AG10803 (cell line): ENCODE measurements at places on chromosomes 6 and 20.

GRCh38 chr6:14025160-14025559 is 92.4 kb upstream of the CD83 start:
- DNase-seq = no peak

DNA sequence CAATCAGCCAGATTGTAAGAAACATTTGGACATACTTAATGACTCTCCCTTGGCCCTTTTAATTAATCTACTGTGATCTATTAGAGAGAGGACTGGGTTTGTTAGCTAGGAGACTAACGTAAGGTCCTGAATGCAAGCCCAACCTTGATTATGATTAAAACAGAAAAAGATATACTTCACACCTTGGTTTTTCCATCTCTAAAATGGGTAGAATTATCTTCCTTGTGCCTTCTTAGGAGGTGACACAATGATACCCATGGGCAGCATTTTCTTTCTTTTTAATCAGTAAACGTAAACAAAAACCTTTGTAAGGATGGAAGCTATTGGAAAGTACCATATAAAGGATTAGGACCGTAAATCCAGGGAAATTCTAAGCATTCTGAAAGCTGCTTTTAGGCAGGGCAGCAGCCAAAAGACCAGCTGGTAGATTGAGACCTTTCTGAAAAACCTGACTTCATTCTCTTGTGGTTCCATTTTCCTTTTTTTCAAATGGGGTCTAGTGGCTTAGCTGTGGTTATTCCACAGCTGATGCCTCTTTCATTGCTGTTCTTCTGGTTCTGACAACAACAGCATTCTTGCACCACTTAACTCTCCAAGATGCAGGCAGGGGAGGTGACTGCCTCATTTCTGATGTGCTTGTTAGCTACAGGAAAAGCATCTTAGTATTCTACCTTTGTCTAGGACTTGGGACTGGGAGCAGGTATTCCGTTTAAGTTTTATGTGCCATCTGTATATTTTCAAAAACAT is 27.4 kb downstream of the RREB1 start:
- no peak for DNase-seq

DNA sequence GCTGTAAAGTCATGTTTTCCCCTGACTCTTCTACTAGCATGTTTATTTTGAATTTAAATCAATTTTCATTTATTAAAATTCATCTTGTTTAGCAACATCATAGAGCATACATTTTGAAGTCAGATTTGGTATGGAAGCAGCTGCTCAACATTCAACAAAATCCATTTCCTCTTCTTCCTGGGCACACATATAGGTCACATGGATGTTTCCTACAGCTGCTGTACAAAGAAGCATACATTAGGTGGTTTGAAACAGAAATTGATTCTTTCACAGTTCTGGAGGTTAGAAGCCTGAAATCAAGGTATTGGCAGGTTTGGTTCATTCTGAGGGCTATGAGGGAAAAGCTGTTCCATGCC is 495.2 kb downstream of the RFPL4B start:
- DNase-seq = no peak

DNA sequence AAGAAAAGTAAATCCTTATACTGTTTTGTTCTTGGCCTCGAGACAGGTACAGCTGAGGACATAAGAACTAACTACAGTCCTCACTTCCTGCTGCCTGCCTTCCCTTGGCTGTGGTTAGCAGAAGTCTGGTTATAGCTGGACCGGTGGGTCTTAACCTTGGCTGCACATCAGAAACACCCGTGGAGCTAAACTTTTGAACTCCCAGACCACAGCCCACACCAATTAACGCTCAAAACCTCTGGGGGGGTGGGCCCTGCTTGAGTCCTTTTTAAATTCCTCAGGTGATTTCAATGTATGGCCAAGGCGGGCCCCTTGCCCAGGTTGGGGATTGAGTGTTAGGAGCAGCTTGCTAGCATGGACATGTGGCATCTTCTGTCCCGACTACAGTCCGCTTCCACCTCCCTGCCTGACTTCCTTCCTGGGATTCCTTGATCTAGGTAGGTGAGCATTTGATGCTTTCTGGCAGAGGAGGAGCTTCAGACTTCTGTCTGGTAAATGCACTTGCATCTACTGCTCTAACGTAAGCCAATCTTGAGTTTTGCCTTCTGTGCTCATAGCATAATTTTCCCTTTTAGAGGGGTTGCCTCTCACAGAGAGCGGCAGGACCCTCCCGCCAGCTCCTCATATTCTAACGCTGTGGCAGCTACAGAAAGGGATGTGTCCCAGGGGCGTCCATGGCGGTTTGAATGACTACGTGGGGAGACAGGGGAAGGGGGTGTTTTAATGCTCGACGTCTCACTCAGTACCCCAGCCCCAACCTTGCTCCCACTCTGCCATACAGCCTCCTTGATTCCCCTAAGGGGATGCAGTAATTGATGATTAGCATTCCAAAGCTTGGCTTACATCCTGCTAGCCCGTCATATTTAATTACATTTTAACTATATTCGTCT is 390.1 kb downstream of the ZFAND3 start:
- DNase-seq = no peak

- no peak for DNase-seq
Observed at GRCh38 chr20:37413379-37413778, 67.4 kb downstream of the SRC start.

GRCh38 chr6:128882991-128883611 is at the start of gene LAMA2:
Gene LAMA2 (plus strand): TSS chr6:128883138. CDS start chr6:128883246, 108 bp downstream.
- DNase-seq = peak; percentile 81

DNA sequence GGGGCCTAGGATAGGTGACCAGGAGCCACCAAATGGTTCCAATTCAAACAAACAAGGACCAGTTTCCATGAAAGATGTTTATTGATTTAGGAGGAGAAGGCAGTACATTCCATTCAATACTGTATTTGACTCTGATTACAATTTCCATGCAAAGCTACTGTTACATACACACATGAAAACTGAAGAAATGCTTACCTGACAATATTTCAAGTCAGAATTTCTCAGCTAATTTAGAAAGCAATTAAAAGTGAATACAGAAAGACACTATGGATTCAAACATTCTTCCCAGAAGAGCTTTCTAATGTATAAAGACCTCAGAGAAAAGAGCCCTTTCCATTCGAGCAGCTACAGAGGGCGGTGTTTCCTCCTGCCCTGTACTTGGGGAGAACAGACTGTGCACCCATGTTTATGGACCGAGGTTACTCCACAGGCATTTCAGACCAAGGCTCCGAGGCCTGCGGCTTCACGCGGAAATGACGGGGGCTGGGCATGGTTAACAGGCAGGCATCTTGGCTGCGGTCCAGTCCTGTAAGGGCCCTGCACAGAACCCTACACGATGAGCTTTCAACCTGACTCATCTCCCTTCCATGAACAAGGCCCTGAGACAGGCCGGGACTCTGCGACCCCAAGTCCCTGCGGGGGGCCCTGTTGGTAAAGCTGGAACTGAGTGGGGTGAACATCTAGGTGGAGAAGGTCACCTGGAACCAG is 25.7 kb upstream of the TCFL5 start:
- DNase-seq = peak; percentile 83

- peak; percentile 97 for DNase-seq
Observed at GRCh38 chr6:125102891-125103290, 50.7 kb upstream of the TPD52L1 start.

DNA sequence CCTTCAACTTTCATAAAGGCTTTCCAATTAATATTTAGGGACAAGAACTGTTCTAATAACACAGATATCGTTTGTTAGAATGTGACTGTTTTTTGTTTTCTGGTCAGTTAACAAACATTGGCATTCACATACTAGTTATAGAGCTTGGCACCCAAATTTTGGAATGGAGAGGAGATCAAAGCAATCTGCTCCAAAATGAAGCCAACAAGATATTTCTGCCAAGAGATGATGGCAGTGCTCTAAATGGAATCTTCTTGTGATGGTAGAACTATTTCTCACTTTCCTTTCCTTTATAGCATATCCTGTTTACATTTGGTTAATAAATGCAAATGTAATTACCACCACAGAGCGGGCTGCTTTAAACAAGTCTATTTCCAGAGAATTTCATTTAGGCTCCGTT is 208.3 kb upstream of the RIMS1 start:
- no peak for DNase-seq

DNA sequence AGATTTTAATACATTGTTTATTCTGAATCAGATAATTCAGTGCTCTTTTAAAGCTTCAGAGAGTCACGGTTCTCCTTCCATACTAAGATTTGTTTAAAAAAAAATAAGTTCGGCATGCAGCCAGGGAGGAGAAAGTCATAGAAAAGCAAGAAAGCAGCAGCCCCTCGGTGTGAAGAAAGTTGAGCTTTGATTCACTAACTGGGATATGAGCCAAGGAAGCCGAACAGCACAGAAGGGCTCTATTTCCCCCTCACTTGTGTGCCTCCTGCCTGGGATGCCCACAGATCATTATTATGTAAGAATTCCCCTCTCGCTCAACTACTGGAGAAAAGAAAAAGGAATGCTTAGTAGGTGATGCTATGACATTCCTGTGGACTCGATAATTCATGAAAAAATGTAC is 69.3 kb upstream of the SYNJ2 start:
- peak; percentile 92 for DNase-seq

GRCh38 chr6:42021847-42022754 is 28.2 kb upstream of the TAF8 start:
- no peak for DNase-seq

- DNase-seq = no peak
Observed at GRCh38 chr6:44481056-44481455, 93.5 kb downstream of the CDC5L start.

DNA sequence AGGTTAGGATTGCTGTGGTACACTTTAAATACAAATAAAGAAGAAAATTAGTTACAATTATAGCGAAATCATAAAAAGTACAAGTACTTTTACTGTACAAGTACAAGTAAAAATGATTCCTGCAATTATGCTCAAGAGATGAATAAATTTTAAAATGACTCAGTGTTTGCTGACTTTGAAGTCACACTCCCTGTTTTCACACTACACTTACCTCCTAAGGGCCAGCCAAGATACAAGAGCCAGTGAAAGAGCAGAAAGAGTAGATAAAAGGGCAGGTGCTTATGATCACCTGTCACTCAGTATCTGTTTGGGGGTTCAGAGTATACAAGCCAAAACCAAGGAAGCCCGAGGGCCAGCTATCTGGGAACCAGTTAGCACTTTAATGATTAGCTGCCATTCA is 41.0 kb upstream of the COL21A1 start:
- DNase-seq = no peak

DNA sequence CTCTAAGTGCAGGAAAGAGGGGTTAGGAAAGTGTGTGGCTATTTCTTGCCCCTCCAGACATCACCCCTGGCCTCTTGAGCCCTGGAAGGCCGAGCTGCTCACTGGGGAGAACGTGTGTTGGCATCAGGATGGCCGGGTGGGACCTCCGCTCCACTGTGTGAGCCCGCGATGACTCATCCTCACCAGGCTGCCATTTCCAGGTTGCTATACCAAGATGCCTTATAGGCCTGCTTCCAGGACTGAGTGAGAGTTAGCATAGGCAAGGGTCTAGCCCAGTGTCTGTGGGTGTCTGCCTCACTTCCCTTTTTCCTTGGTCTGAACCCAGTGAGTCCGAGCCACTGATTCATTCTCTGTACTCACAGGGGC is 105.0 kb downstream of the MRPL14 start:
- DNase-seq = no peak

GRCh38 chr6:38498805-38499445 is 140.8 kb downstream of the BTBD9 start:
- DNase-seq = no peak

- no peak for DNase-seq
Observed at GRCh38 chr6:144449218-144449617, 164.1 kb downstream of the UTRN start.

GRCh38 chr6:152206072-152206818 is 398.8 kb downstream of the ESR1 start:
- peak; percentile 9 for DNase-seq

- peak; percentile 40 for DNase-seq
Observed at GRCh38 chr20:11178946-11179654, 505.3 kb upstream of the JAG1 start.

DNA sequence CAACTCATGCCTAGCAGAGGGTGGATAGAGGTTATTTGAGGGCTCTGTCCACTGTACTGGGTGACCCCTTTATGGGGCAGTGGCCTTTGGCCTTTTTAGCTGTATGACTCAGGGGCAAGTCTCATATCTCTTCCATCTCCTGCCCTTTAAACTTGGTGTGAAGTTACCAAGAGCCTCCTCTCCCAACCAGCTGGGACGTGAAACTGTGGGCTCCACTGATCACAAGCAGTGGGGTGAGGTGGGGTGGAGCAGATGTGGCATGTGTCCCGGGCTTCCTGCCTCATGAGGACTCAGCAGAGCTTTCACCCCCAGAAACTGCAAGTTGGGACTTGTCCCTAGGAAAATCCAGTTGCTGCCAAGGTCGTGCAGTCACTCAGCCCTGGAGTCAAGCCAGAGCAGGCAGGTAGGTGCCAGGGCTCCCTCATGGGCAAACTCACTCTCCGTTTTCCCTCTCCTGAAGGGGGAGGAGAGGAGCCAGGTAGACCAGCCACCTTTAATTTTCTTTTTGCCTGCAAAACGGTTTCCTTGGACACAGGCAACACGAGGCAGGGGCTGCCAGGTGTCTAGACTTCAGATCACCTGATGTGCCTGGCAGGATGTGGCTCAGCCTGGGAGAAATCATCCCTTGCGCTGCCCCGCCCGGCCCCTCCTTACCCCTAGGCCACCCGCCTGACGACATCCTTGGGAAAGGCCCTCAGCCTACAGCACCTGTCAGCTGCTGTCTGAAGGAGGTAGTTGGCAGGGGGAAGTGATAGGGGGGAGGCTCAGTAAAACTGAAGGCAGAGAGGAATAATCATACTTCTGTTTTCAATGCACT is 4.0 kb downstream of the CDKN1A start:
- peak; percentile 42 for DNase-seq

- DNase-seq = no peak
Observed at GRCh38 chr20:24368253-24368652, 101.2 kb upstream of the SYNDIG1 start.

- DNase-seq = no peak
Observed at GRCh38 chr20:34571753-34572152, 13.2 kb downstream of the MAP1LC3A start.

DNA sequence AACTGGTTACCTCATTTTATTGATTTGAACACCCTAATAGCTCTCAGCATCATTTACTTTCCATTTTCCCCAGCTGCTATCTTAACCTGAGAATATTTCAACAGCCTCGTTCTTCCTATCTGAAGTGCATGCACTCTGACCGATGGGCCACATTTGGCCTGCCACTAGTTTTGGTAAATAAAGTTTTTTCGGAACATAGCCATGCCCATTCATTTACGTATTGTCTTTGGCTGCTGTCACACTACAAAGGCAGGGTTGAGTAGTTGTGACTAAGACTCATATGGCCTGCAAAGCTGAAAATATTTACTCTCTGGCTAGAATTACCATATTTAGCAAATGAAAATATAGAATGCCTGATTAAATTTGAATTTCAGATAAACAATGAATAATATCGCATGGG is 10.8 kb downstream of the ADGRF4 start:
- no peak for DNase-seq

GRCh38 chr6:28134015-28134414 is 7.7 kb upstream of the ZKSCAN8 start:
- DNase-seq = peak; percentile 42

GRCh38 chr6:37323580-37323979 is 30.2 kb upstream of the RNF8 start:
- DNase-seq = peak; percentile 9
